Stimulated activated CD4-positive, alpha-beta T cell treated with anti-CD3 and anti-CD28 coated beads, Interleukin-1b, Interleukin-23, amount 100 ng/mL, for 1 hour (primary cell): ENCODE measurements at places on chromosomes 4 and X.

DNA sequence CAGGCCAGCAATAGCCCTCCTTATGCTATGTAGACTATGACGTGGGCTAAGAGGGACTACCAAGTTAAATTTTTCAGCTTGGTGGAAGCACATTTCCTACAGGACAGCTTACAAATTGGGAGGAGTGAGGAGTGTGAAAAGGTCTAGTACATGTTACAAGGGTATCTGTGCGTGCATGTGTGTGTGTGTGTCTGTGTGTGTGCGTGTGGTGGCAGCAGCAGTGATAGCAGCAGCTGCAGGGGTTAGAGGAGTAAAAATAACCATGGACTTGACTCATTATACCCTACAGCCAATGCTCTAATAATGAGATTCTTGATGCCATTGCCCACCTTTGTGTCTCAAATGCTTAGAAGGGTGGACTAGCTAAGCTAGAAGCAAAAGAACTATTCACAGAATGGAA lies 88.6 kb downstream of the SLC9A7 start:
- no peak for DNase-seq

DNA sequence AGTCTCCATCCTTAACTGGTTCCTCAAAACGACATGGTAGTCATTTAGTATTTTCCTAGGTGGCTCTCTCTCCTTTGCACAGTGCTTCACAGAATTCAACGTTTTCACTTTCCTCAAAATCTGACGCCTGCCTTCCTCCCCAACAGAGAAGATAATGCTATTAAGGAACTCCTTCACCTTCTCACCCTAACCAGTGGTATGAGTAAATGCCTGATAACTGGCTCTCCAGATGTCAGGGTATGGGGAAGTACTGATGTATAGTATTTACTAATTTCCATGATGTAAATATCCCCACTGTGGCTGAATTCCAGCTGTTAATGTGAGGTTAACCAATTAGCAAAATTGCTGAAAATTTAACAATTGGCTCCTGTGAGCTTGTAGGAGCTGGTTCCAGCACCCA lies 28.8 kb upstream of the NSUN7 start:
- no peak for DNase-seq

DNA sequence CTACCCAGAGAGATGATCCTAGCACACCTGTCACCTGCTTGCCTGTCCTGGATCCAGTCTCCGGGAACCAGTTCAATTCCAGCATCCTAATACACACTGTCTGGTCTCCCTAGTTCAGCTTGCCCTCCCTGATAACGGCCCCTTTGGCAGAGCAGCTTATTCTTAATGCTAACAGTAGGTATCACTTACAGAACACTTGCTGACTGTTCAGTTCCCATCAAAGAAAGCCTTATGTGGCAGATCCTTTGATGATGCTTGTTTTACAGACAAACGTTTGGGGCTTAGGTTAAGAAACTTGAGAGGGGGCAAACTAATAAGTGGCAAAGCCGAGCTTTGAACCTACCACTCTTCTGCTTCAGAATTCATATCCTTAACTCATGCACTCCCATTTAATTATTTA lies 890 bp downstream of the RASSF6 start:
- no peak for DNase-seq

DNA sequence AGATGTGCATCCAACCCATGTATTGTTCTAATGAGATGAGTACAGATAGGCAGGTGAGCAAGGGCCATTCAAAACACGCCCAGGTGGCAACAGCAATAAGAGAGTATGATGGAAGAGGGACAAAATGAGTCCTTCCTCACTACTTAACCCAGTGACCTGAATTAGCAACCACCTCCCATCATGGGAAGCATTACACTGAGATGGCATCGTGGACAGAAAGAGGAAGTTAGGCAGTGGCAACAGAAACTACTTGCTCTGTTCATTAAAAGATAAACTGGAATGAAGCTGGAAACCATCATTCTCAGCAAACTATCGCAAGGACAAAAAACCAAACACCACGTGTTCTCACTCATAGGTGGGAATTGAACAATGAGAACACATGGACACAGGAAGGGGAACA lies 17.2 kb downstream of the RXFP1 start:
- DNase-seq: no peak

- no peak for DNase-seq
Measured at GRCh38 chr4:40423735-40424134, 88.6 kb downstream of the CHRNA9 start.

- DNase-seq: no peak
Measured at GRCh38 chr4:123559955-123560871, 163.6 kb downstream of the SPRY1 start.

- DNase-seq: no peak
Measured at GRCh38 chr4:8150152-8151090, 8.2 kb downstream of the ABLIM2 start.

GRCh38 chrX:148185631-148186030 lies 204.5 kb downstream of the FMR1NB start:
- DNase-seq: no peak

GRCh38 chr4:89469930-89470375 lies 162.4 kb upstream of the GPRIN3 start:
- no peak for DNase-seq

DNA sequence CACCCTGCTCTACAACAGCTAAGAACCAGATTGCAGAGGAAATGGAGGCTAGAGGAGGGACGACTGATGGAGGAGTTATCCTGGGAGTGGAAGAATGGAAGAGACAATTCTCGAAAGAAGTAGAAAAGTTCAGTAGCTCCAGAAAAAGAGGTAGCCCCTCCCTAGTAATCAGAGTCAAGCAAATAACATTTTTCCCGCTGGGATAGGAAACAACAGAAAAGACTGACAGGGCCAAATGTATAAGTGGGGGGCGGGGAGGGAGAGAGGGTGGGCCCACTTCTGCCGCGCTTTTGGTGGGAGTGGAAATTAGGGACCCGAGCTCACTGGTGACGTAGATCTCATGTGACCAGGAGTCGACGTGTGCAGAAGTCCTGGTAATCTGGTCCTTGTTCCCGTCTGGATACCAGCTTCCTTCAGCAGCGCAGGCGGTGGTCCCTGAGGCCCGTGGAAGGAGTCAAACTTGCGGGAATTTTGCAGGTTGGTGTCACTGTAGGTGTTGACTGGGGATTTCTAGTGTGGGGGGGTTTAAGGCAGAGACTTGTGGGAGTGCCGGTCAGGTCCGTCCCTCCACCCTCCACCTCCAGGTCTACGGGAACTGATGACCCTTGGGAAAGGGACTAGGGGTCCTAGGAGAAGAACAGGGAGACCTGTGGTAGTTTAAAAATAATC lies at the start of gene TCEAL9:
Gene TCEAL9, plus strand, starts transcription at position 377 of the 669 bp plus-strand sequence. CDS start 1,179 bp downstream, outside the sequence.
- DNase-seq: no peak

GRCh38 chr4:13530823-13531624 lies 13.3 kb downstream of the NKX3-2 start:
- DNase-seq: no peak
